ENCODE measurements at places on chromosomes 1 and 21.

- peak; percentile 16 for DNase-seq
Measured at GRCh38 chr1:205523891-205524793, 19.7 kb downstream of the CDK18 start.

- DNase-seq, result no peak
Measured at GRCh38 chr1:109255097-109255651, 5.8 kb downstream of the CELSR2 start.

DNA sequence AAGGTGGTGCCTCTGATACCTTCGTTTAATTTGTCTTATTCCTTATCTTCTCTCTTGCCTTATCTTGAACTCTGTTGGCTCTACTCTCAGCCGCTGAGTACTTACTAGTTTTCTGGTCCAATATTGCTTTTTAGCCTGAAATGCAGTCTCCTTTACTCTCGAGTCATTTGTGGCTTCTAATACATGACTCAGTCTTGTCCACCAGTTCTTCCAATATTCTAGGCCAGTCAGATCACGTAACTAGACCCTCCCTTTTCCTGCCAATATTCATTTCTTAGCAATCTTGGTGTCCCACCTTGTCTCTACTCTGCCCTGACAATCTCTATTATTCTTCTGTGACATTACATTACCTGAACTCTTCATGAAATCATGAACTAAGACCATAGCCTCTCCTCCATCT, 555.8 kb downstream of the DPYD start:
- no peak for DNase-seq

DNA sequence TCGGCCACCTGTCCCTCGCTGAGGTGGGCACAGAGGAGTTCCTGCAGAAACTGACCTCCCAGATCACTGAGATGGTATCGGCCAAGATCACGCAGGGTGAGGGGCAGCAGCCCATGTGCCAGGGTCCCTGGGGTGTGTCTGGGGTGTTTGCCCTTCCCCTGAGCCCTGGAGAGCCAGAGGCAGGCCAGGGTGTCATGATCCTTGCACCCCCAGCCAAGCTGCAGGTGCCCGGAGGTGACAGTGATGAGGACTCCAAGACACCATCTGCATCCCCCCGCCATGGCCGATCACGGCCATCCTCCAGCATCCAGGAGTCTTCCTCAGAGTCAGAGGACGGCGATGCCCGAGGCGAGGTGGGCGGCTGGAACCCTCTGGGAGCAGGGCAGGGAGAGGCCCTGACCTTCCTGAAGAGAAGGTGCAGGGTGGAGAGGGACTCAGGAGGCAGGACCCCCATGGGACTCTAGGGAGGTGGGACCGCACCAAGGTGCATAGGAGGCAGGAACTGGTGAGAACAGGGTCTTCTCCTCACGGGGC, 69.5 kb downstream of the TRIM11 start:
- DNase-seq, result no peak

- DNase-seq, result no peak
Measured at GRCh38 chr1:156584813-156585212, 5.3 kb downstream of the TTC24 start.

DNA sequence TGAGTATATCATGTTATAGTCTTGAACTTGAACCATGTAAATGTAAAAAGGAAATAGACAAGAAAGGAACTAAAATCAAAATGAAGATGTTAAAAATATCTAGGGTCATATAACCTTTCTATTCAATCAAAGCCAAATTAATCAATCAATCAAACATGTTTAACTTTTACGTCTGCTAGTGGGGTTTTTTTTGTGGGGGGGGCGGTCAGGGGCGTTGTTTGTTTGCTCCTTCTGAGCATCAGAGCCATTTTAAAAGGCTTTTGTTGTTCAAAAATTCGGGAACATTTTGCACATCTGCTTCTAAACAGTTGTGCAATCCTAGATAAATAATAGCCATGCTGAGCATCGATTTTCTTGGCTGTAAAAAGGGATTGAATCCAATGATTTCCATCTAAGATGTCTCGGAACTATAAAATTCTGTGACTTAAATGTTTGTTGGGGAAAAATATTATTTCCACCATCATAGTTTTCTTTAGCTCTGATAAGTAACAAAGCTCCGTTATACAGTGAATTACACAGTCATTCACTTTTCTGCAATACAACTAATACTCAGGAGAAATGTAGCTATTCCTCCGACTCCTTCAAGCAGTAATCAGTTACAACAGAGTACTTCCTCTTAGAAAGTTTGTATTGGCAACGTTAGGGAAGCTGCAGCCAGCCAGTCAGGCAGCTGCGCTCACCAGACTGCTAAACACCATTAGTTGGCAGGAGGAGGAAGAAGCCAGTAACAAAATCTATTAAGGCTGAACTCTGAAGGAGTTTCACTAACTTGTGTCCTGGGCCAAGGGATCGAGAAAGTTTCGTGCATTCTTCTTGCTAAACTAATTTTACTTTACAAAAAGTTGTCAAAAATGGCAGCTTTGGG, 2.2 kb downstream of the SPATA6 start:
- DNase-seq, result no peak

Data from GM12864 (cell line).